Kidney glomerular epithelial cell (primary cell): ENCODE measurements at places on chromosomes 7 and 10.

GRCh38 chr7:117715784-117716445 lies 157.3 kb downstream of the CTTNBP2 start:
- DNase-seq, result peak; percentile 72

DNA sequence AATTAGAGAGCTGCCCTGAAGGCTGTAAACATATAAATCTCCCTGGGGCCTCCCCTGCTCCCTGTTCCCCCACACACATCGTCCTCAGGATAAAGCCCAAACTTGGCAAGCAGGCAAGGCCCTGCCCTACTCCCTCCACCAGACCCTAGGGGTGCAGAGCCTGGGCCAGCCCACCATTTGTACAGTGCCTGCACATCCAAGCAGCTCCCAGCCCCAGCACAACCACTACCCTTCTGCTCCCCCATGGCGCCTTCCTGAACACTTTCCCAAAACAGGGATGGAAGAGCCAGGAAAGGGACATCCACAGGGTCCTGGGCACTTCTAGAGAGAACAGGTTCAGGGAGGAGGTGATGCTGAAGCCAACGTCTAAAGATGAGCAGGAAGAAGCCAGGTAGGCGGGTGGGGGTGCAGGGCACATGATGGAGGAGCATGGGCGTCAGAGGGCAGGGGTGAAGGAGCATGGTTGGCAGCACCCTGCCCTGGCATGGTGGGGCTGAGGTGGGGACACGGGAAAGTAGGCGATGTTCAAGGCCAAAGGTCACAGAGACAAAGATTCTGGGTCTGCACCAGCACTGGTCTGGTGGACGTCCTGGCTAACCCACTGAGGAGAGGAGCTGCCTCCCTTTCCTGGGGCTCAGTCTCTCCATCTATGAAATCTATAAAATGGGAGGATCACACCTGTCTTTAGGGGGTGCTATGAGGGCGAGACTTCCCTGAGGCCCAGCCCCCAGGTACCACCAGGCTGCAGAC lies 140.6 kb downstream of the ARHGAP22 start:
- no peak for DNase-seq

- no peak for DNase-seq
Observed at GRCh38 chr7:2214636-2215035, 18.1 kb downstream of the MAD1L1 start.

DNA sequence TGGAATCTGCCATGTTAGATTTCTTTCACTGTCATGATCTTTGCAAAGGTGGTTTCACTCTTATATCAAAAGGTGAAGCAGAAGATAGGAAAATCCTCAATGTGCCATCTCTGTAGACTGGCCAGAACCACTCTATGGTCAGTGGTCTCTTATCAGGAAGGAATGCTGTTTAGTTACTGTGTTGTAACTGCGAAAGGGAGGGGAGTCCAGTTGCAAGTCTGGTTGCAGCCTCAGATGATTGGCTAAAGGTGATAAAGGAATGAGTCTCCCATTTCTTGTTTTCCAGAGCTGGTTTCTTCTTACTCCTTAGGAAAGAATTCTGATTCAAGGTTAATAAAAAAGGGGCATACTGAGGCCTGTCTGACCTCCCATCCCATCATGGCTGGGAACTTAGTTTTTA lies 58.2 kb upstream of the ICA1 start:
- no peak for DNase-seq

- no peak for DNase-seq
Observed at GRCh38 chr7:20019757-20020432, 197.3 kb downstream of the MACC1 start.
